ENCODE measurements at places on chromosomes 7 and 10.

- DNase-seq = no peak
Observed at GRCh38 chr10:24288581-24288980, 79.6 kb downstream of the KIAA1217 start.

DNA sequence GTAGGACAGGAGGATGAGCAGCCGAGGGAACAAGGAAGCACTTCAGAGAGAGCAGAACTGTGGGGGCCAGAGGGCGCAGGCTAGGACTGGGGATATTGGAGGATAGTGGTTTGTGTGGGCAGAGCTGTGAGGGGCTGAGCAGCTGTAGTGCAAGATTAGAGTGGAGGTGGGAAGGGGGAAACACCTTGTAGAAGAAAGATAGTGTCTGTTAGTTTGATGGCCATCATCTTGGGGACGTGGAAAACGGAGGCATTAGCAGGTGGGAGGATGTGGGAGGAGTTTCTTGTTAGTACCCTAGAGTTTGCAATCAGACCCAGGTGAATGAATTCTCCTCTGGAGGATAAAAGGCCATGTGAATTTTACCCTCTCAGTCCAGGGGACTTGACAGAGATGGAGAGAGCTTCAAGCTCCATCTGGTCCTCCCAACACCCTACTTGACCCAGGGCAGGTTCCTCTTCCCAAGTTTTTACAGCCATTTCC lies 34.0 kb downstream of the PRSS2 start:
- DNase-seq = no peak

GRCh38 chr7:148722340-148723165 lies 23.9 kb downstream of the CUL1 start:
- DNase-seq = no peak

- no peak for DNase-seq
Observed at GRCh38 chr10:104143829-104144228, 21.9 kb downstream of the SFR1 start.

- peak; percentile 95 for DNase-seq
Observed at GRCh38 chr7:20219446-20220292, 2.5 kb upstream of the MACC1 start.

- DNase-seq = no peak
Observed at GRCh38 chr10:102644066-102644645, at the start of gene TRIM8. TSS of gene TRIM8 (plus strand) at chr10:102644479. CDS start at chr10:102644618, 139 bp downstream.

- no peak for DNase-seq
Observed at GRCh38 chr10:130220251-130221185, 84.3 kb downstream of the GLRX3 start.

DNA sequence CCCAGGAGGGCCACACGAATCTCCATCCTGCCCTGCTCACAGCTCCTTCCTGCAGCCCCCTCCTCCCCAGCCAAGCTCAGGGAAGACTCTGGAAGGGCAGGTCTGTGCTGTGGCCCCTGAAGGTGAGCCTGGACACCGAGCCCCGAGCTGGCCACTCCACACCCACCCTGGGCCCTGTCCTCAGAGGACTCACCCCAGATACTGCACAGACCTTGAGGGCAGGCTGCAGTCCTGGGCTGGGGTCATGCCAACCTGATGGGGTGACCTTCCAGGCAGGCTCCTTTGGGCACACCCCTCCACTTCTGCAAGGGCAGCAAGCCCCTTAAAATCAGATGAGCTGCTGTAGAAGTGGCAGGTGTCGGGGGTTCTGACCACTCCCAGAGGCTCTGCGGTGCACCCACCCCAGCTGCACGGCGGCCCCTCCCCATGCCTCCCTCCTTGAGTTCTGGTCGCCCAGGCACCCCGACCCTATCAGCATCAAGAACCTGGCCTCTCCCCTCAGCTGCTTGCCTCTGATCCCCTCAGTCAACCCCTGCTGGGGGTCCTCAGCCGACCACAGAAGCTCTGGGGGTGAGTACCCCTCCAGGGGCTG lies 24.3 kb downstream of the YKT6 start:
- DNase-seq = no peak

DNA sequence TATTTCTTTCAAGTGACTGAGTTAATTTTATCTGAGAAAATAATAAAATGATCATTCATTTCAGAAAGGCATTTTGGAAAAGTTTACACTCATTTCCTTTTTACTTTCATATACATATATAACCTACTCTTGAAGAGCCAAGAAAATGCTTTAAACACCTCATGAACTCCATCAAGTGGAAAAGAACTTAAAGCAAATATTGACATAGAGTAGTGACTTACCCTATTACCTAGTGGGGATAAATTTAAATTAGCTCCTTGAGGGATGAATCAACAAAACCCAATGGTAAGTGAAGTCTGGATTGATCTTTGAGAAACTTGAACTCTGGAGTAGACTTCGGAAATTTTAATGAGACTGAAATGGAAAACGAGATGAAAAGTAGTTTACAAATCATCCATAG lies 88.6 kb downstream of the TMEM26 start:
- no peak for DNase-seq

DNA sequence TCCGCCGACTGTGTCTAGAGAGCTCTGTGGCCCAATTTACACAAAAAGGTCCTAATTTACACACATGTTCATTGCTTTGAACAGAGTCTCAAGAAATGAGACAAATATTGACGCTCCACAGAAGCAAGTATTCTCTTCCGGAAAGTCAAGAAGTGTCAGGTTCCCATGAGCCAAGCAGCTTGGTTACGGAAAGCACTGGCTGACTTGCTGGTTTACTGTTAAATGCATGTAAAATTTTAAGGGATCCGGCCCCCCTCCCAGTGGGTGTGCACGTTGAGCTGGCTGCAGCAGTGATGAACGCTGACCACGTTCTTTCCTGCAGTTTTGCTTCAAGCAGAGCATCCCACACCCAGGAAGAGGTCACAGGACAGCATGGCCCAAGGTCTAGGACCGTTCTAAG lies 76.8 kb downstream of the DIP2C start:
- DNase-seq = no peak

DNA sequence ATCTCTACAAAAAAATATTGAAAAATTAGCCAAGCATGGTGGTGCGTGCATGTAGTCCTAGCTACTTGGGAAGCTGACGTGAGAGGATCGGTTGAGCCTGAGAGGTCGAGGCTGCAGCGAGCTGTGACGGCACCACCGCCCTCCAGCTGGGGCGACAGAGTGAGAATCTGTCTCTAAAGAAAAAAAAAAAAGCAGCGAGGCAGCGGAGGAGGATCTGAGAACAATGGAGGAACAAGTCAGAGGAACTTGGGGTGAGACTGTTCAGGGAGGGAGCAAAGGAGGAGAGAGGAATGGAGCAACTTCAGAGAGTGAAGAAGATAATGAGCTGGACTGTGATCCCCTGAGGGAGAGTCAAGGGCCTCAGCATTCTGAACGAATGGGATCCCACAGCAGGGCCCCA lies 85.4 kb downstream of the MKX start:
- no peak for DNase-seq

DNA sequence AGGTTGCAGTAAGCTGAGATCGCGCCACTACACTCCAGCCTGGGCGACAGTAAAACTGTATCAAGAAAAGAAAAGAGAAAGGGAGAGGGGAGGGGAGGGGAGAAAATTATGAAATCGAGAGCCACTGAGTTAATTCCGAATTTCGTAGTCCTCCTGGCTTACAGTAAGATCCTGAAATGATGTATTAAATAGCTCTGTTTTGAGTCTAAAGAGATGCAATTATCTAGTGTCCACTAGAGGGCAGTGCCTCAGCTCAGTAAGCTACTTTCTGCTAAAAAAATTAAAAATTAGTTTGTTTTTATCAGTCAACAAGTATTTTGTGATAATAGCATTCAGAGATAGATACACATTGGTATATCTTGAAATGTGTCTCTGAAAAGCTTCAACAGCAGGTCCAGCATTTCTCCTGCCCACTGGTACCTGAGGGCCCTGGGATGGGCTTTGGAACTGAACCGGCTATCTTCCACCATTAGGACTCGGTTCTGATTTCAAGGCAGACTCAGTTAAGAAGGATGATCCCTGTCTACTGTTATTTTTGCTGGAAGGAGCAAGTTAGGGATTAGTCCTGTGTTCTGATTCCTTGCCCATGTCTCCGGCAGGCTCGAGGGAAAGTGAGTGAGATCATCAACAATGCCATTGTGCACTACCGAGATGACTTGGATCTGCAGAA lies 19.5 kb downstream of the TSPAN33 start:
- no peak for DNase-seq

DNA sequence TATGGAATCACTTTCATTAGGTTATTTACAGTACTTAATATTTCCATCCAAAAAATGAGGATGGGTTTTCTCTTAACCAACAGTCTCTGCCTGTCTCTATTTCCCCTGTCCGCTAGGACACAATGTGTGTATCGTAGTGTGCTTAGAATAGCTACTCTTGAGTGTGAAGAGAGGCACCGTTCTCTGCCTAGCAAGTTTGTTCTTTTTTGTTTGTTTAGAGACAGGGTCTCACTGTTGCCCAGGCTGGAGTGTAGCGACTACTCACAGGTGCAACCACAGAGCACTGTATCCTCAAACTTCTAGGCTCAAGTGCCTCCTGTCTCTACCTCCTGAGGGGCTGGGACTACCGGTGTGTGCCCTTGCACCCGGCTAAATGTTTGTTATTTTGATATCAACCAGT lies 121.9 kb downstream of the ANK3 start:
- no peak for DNase-seq

GRCh38 chr7:34064519-34065158 lies 159.3 kb downstream of the BMPER start:
- DNase-seq = no peak

DNA sequence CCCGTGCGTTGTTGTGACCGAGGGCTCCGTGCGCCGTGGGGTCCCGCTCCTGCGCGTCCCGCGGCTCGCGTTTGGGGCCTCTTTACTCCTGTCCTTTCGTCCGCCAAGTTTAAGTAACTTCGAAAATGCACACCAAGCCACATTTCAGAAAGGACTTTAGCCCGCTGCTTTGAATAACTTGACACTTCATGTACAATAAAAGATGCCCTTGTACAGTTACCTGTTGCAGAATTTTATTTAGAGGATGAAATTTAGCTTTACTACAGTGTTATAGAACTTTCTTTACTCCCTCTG lies 459 bp downstream of the SUGCT start:
- no peak for DNase-seq

GRCh38 chr7:1662767-1663166 lies 7.3 kb upstream of the ELFN1 start:
- DNase-seq = no peak

- DNase-seq = no peak
Observed at GRCh38 chr7:23011222-23011924, 2.6 kb downstream of the HYCC1 start.

DNA sequence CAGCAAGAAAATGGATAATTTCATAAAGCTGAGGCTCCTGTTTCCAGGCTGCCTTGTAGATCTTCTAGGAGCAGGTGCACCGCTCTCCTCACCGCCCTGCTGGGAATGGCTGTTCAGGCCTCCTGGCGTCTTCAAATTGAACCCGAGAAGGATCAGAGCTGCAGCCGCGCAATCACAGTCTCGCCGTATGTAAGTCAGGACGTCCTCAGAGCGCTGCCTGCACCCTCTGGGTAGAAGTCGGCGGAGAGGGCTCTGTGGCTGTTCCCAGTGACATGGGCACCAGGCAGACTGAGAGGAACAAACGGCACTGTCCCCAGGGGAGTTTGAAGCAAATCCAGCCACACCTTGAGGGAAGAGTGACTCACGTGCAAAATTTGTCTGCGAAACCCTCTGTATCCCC lies 476.9 kb downstream of the TCERG1L start:
- no peak for DNase-seq

GRCh38 chr10:73893426-73893825 lies 17.5 kb upstream of the PLAU start:
- no peak for DNase-seq

DNA sequence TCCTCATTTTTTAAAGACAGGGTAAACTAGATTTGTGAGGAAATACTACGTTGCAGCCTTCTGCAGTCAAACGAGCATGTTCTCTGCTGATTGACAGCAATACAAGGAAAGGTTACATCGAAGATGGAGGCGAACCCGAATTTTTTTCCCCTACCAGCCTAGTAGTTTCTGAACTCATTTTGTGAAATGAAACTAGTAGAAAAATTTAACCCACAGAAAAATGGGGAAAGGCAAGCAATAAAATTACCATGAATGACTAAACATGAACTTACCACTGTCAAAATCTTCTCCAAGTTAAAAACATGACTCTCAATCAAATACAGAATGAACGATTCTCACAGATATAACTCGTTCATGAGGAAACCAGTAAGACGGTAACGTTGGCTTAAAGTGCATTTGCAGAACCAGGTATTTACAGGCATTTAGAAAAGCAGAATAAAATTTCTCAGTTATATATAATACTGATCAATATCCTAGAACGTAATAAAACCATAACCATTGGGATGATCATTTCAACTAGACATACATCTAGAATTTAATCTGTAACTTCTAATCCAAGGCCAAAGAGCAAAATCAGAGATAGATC lies 73.9 kb downstream of the CELF2 start:
- no peak for DNase-seq

DNA sequence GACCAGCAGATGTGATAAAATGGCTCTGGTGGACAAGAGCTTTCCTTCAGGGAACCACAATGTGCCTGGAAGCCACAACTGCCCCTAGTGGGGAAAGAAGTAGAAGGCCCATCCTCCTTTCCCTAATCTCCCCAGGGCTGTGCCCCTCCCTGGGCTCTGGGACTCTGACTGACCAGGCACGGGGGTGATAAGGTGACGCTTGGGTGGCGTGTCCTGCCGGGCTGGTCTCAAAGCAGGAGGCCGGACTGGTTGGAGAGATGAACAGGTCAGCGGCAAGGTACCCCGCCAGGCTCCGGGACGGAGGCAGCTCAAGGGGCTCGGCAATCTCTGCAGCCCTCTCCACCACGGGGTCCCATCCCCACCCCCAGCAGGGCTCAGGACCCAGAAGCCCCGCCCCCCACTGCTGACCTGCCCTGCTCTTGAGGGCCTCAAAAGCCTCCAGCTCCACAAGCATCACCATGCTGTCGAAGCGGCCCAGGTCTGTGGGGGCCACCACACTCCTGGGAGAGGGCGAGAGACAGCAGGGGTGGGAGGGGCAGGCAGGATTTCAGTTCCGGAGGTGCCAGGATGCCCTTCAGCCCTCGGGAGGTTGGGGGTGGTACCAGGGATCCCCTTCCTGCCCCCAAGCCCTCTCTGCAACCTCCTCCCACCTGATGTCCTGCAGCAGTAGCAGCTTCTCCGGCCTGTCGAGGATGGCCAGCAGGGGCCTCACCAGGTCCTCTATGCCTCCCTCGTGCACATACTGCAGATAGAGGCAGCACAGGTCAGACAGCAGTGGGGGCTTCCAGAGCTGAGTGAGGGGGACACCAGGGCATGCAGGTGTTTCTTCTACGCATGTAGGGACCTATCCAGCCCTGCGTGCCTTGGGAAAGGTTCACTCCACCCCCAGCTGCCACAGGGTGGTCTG lies 12.2 kb downstream of the LZTS2 start:
- DNase-seq = no peak

- DNase-seq = no peak
Observed at GRCh38 chr10:7258948-7259523, 151.8 kb downstream of the SFMBT2 start.

- DNase-seq = no peak
Observed at GRCh38 chr7:130993671-130994365, 259.8 kb upstream of the KLF14 start.

- no peak for DNase-seq
Observed at GRCh38 chr10:69457771-69458237, 6.5 kb downstream of the TSPAN15 start.

GRCh38 chr10:77864151-77864851 lies 62.3 kb downstream of the DLG5 start:
- DNase-seq = no peak

- DNase-seq = no peak
Observed at GRCh38 chr10:30502266-30503060, 68.5 kb downstream of the MAP3K8 start.

- no peak for DNase-seq
Observed at GRCh38 chr10:20853276-20853675, 43.8 kb downstream of the NEBL start.
